ENCODE measurements at places on chromosomes 7 and 10.

GRCh38 chr7:102215711-102216110 lies 71.0 kb upstream of the SH2B2 start:
- DNase-seq: no peak

DNA sequence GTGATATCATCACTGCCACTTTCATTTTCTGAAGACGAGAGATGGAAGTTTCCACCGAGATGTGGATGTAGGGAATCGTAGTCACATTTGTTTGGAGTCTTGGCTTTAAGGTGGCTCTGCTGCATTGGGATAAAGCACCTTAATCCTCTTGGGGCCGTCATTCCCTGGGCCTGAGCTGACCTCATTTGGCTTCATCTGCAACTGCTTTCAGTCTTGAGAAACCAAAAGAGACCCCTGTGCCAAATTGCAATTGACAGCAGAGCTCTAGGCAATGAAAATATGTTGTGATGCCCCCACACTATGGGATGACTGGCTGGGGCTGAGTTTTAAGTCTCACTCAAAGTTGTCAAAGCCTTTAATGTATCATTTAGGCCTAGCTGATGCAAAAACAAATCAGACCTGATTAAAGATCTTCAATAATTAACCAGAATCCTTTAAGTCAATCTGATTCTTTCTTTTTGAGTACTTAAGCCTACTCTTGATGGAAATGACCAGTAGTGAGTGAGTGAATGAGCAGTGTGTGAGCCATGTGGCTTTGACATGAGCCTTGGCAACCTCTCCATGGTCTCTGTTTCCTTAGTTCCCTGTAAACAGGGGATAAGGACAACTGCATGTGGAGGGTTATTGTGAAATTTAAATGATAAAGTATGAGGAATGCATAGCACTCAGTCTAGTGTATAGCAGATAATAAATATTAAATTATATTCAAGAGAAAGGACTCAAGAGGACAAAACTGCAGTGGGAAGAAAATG lies 155.0 kb downstream of the BMPER start:
- DNase-seq: no peak

GRCh38 chr7:2723138-2723850 lies 35.3 kb downstream of the AMZ1 start:
- DNase-seq: no peak

GRCh38 chr10:110646417-110647135 lies 2.4 kb downstream of the RBM20 start:
- no peak for DNase-seq

- DNase-seq: peak; percentile 35
Measured at GRCh38 chr7:148419856-148420832, 170.4 kb upstream of the C7orf33 start.

DNA sequence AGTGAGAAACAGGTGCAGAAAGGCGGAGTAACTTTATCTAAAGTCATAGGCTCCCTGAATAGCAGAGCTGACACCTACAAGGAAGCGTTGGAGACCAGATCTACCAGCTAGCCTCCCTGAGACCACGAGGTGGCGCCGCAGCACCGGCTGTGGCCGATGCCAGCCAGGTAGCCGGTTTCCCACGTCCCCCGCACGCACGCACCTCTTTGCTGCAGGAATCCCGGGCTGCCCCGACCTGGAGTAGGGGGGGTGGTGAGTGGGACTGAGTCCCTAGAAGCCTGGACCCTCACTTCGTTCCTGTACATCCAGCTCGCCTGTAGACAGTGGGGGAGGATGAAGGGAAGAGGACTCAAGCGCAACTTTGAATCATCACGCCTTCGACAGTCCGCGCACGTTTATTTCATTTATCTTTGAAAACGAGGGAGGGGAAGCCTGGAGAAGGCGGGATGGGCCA lies 3.7 kb downstream of the ELOVL3 start:
- peak; percentile 91 for DNase-seq

DNA sequence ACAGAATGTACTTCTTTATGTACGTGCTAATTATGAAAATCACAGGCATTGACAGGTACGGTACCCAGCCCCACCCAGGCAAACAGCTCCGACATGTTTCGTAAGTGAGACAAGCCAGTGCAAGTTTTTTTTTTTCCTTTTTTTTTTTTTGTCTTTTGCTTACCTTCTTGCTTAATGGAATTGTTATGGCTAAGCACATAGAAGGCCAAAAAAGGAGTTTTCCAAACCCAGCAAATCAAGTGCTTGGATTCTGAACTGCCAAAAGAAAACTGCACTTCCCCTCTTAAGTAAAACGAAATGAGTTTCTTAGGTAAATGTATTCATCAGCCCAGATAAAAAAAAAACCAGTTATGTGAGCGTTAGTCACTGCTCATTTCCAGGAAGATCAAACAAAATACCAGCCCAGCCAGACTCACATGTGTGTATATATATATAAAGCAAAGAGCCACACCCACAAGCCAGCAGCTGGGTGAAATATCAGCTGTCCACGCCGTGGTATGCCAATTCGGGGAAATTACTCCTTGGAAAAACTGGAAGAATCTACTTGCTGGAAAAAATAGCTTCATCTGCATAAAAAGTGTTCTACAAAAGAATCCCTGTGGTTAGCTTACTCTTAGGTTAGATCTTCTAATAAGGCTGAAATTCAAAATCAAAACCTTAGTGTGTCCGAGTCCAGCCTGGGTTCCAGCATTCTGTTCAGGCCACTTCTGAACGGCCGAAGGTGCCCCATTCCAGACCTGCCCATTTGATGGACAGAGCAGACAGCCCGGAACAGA lies 8.0 kb downstream of the KLF6 start:
- DNase-seq: no peak

- DNase-seq: no peak
Measured at GRCh38 chr7:106774768-106775551, 90.1 kb upstream of the PIK3CG start.

DNA sequence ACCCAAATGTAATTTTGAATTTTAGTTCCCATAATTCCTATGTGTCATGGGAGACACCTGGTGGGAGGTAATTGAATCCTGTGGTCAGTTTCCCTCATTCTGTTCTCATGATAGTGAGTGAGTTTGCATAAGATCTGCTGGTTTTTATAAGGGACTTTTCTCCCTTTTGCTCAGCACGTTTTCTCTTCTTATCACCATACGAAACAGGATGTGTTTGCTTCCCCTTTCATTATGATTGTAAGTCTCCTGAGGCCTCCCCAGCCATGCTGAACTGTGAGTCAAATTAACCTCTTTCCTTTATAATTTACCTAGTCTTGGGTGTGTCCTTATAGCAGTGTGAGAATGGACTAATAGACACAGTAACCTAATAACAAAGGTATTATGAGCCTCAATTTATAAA lies 36.1 kb upstream of the ZNF736 start:
- no peak for DNase-seq

DNA sequence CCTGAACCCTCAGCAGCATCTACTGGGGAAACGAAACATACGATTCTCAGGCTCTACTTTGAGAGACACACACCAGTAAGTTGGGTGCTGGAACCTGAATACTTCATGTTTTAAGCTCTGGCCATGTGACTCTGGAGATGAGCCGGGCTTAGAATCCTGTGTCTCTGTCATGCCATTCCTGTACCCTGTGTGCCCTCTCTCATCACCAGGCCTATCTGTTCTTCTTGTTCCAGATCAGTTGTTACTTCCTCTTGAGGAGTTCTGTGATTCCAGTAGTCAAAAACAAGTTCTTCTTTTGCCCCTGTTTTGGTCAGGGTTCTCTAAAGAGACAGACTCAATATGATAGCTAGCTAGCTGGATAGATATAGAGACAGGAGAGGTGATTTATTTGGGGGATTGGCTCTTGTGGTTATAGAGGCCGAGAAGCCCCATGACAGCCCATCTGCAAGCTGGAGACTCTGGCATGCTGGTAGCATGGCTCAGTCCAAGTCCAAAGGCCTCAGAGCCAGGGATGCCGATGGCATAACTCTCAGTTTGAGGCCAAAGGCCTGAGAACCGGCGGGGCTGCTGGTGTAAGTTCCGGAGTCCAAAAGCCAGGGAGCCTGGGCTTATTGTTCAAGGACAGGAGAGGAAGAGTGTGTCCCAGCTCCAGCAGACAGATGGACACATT lies 54.3 kb downstream of the CHN2 start:
- DNase-seq: no peak

GRCh38 chr7:8818406-8818805 lies 385.0 kb downstream of the NXPH1 start:
- DNase-seq: no peak

- no peak for DNase-seq
Measured at GRCh38 chr7:54839575-54840213, 80.7 kb upstream of the SEC61G start.

DNA sequence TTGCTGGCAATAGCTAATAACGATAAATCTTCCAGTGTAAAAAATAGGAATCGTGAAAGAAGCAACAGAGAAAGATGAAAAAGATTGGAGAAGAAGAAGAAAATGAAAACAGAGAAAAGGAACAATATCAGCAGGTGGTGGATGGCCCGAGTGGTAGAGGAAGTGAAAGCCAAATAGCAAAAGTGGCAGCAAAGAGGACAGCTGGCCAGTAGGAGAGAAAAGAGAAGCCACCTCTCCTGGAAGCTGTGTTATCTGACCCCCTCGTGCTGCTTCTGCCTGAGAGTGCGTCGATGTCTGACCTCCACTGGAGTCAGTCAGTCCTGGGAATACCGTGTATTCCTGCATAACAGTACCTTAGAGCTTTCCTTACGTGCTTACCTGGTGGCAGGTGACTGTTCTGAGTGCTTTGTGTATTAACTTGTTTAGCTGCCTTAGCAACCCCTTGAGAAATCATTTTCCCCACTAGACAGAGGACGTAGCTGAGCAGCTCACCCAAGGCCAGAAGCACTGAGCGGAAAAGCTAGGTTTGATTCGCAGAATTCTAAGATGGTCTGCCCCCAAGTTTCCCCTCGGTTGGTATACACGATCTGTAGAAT lies 88.3 kb downstream of the CHN2 start:
- no peak for DNase-seq

- DNase-seq: peak; percentile 54
Measured at GRCh38 chr7:5677538-5678294, 103.7 kb downstream of the RNF216 start.

- no peak for DNase-seq
Measured at GRCh38 chr7:125661006-125661405, 731.4 kb upstream of the POT1 start.

DNA sequence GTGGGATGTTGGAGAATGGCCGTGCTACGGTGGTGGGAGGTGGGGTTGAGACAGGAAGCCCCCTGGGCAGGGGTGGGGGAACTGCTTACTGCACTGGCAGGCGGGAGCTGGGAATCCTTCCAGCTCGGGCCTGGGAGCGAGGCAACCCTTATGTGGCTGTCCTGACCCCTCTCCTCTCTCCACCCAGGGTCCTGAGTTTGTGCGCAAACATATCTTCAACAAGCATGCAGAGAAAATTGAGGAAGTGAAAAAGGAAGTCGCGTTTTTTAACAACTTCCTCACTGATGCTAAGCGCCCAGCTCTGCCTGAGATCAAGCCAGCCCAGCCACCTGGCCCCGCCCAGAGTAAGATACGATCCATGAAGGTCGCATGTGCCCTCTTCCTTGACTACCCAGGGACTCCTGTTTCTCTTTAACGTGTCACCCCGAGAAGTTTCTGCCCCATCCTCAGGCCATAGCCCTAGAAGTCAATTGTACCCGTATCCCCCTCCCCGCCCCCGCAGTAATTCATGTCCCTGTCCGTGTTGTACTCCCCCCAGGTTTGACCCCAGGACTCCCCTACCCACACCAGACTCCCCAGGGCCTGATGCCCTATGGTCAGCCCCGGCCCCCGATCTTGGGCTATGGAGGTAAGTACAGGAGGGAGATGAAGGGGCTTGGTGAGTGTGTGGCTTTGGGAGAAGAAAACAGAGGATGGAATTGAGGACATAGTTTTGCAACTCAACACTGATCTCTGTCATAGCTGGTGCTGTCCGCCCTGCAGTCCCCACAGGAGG lies 1.8 kb downstream of the UFSP1 start:
- DNase-seq: peak; percentile 86

GRCh38 chr7:119086026-119086425 lies 861.5 kb downstream of the ANKRD7 start:
- DNase-seq: no peak

DNA sequence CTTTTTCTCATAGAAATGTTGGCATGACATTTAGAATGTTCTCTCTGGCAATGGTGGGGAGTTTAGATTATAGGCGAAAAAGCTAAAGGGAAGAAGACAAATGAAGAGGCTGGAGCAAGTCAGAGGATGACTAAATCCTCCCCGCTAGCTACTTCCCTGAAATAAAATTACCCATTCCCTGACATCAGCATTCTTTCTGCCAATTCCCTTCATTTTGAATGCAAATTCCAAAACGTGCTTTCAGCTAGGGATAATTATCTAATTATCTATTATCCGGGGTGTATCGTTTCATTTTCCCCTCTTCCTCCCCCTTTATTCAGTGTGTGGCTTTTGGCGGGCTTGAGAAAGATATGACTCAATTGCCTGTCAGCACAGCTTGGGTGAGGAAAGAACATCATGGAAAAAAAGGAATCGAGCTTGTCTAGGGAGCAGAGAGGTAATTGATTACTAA lies 672.3 kb downstream of the TNS3 start:
- DNase-seq: no peak

GRCh38 chr7:36309301-36309700 lies 80.4 kb upstream of the ANLN start:
- DNase-seq: no peak

DNA sequence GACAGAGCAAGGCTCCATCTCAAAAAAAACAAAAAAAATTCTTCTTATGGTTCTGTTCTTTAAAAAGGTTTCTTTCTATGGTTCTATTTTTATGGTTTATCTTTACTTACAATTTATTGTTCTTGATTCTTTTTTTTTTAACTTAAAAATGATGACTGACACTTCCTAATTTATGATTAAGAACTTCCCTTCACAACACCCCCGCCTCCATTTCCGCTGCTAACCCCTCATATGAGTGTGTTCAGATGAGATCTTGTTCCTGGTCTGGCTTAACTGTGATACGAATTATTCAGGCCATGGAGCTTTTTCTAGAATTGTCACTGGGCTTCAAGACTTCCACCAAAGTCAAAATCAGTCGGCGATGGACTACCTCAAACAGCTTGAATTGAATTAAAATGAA lies 33.9 kb downstream of the PTER start:
- DNase-seq: no peak

GRCh38 chr10:131706952-131707351 lies 193.9 kb upstream of the PPP2R2D start:
- no peak for DNase-seq

- no peak for DNase-seq
Measured at GRCh38 chr10:109962247-109962646, 38.9 kb upstream of the XPNPEP1 start.
